Renal cortical epithelial cell (primary cell): ENCODE measurements at places on chromosomes 3 and 15.
A peak's percentile ranks its signal among the peaks of the same experiment; 100 is the strongest.

DNA sequence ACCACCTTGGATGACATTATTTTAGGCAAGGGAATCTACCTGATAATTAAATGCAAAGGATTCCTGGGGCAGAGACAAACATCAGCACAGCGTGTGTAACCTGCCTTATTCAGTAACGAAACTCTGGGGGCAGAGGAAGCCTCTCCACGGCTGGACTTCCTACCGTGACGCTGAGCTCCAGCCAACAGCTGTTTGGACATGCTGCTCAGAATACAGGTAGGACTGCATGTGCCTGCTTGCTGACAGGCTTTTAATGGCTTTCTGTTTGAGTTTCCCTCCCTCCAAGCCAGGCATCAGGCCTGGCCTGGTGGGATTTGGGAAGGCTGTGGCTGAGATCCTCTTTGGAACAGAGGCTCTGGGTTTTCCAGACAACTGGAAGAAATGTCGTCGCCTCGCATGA, 150.6 kb downstream of the ADAMTS17 start:
- no peak for DNase-seq

DNA sequence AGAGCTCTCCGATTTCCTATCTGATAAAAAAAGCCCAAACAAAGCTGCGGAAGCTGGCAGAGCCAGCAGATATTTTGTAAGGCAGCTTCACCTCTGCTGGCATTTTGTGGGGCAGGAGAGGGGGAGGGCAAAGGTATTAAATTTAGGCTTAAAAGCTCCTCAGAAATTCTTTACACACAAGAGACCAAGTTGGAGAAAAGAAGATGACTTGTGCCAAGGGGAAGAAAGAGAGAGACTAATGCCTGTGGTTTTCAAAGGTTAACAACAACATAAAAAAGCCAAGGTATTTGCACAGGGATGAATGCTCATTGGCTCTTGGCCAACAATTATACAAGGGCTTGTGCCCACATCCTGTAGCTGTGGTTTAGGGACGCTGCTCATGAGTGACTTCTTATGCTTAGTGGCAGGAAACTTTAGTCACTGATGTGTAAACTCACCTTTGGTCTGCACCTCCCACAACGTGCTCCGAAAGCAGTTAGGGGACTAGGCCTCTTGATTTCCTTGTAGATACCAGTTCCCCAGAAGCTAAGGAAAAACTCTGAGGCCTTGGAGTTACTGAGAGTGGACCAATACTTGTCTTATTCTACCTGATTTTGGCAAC, 152.9 kb downstream of the TPRG1 start:
- peak; percentile 100 for DNase-seq

DNA sequence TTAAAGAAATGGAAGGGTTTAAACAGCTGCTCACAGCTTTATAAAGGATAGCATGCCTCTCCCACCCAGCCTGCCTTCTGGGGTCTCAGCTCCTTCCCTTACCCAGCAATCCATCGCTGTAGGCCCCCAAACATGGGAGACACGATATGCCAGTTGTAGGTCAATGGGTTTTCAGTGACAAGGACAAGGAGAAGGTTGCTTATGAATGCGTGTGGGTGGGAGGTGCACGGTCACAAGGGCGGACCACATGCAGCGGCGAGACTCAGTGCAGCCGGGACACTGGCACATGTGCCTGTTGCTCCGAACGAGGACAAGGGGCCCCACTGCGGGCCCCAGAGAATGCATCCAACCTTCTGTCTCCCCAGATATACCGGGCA, 67.0 kb downstream of the MGLL start:
- no peak for DNase-seq

- DNase-seq = no peak
Measured at GRCh38 chr3:48596676-48597407, 1.7 kb upstream of the COL7A1 start.

DNA sequence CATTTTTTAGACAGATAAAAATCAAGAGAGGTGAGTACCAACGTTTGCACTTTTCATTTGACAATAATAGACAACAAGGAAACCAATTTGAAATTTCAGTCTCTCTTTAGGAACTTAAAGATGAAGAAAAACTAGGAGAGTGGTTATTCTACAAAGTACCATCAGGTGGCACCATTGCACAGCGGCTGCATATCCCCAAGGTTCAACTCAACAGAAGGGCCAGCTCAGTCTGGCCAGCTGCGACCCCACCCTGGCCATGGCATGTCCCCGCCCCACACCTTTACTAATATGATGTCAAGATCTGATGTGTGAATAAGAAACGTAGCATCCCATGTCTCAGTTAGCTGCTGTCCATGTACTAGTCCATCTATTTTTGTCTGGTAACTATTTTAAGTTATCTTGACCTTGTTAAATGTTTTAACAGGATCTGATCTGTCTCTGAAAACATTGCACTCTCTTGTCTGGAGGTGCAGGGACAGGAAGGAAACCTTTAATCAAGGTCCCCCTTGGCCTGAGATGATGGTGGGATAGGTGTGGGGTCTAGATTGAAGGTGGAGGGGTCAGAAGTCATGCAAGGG, 35.5 kb upstream of the CGNL1 start:
- peak; percentile 72 for DNase-seq

DNA sequence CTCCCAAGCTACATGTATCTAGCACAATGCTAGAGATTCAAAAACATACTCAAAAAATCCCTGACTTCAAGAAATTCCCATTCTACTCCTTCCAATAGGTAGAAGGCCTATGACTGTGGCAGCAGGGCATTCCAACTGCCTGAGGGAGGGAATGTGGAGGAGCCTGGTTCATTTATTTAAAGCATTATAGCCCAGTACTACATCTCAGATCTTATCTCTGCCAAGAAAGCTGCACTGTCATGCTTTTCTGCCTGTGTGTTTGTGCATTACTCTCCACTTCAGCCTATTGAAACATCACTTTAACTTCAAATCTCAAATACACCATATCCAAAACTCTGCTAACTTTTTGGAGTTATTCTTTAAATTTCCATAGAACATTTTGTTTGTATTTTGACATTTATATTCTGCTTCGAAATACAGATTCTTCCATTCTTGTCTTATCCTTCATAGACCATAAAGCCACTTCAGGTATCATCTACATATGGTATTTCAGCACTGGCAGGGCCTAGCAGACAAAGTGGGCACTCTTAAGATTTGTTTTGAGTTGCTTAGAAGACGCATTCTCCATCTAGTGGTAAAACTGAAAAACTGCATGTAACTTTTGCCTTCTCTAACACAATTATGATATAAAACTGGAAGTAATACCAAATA, 59.1 kb upstream of the NEDD4 start:
- peak; percentile 76 for DNase-seq

DNA sequence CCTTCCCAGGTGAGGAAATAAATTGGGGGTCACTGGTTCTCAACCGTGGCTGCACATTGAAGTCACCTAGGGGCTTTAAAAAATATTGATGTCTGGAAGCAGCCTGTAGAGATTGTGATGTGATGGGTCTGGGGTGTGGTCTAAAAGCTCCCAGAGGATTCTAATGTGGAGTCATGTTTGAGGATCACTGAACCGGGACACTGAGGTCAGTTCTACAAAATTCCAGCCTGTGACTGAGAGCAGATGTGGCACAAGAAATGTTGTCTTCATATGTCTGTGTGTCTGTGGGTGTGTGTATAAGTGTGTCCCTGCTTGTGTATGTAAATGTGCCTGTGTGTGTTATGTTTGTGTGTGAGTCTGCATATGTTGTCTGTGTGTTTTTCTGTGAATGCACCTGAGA, 79.9 kb downstream of the TLE3 start:
- DNase-seq = peak; percentile 45
